GM13976 (cell line): ENCODE measurements at places on chromosomes 13 and 19.

GRCh38 chr19:46975011-46975924 lies 44.4 kb upstream of the NPAS1 start:
- DNase-seq: no peak

DNA sequence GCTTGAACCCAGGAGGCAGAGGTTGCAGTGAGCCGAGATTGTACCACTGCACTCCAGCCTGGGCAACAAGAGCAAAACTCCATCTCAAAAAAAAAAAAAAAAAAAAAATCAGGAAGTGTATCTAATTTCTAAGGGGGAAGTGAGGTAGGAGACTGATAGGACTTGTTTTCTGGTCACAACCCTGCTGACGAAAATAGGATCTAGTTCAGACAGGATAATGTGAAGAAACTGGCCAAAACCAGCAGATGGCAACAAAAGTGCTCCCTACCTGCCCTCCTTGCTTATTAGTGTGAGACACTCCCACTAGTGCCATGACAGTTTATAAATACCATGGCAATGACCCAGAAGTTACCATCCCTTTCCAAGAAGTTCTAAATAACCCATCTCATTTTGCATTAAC lies 36.0 kb upstream of the KPNA3 start:
- DNase-seq: no peak

- no peak for DNase-seq
Measured at GRCh38 chr13:51801631-51802099, 2.3 kb downstream of the DHRS12 start.

- DNase-seq: no peak
Measured at GRCh38 chr13:69198706-69199105, 908.9 kb upstream of the ATXN8OS start.

- no peak for DNase-seq
Measured at GRCh38 chr13:68888832-68889231, 1218.8 kb upstream of the ATXN8OS start.

DNA sequence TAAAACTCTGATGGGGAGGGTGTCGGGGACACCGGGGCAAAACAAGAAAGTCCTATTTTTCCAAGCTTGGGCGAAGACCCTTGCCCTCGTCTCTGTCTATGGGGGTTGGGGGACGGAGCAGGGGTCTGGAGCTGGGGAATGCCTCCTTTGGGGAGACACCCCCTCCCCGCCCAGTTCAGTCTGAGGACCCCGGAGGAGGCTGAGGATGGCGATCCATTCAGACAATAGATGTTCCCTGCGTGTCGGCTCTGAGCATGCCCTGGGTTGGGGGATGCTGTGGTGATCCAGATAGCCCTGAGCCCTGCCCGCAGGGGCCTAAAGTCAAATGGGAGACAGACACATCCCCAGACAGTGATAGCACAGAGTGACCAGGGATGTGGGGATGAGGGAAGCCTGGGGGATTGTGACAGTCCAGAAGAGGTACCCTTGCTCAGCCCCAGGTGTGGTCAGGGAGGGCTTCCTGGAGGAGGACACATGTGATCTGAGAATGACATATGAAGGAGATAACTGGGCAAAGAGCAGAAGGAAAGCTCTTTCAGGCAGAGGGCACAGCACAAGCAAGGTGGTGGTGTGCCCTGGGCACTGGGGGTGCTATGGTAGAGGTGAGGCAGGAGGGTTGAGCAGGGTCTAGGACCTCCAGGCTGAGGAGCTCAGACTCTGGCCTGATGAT lies 9.1 kb downstream of the LRFN3 start:
- DNase-seq: no peak

DNA sequence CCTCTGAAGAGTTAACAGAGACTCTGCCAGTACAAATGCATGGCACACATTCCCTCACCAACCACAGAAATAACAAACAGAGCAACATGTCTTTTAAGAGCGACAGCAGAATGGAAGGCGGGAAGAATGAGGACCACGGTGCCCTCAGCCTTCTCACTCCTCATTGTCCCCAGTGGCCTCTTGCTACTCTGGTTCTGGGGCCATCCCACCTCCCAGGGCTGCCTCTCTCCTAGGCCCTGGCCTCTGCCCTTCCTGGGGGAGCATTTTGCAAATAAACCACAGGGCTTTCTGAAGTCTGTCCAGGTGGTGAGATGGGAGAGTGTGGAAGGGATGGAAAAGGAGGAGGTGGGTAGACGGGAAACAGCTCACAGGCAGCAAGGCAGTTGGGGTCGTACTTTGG lies 28.3 kb downstream of the CYP2B6 start:
- DNase-seq: no peak
